ENCODE measurements at places on chromosomes 2 and 18.

DNA sequence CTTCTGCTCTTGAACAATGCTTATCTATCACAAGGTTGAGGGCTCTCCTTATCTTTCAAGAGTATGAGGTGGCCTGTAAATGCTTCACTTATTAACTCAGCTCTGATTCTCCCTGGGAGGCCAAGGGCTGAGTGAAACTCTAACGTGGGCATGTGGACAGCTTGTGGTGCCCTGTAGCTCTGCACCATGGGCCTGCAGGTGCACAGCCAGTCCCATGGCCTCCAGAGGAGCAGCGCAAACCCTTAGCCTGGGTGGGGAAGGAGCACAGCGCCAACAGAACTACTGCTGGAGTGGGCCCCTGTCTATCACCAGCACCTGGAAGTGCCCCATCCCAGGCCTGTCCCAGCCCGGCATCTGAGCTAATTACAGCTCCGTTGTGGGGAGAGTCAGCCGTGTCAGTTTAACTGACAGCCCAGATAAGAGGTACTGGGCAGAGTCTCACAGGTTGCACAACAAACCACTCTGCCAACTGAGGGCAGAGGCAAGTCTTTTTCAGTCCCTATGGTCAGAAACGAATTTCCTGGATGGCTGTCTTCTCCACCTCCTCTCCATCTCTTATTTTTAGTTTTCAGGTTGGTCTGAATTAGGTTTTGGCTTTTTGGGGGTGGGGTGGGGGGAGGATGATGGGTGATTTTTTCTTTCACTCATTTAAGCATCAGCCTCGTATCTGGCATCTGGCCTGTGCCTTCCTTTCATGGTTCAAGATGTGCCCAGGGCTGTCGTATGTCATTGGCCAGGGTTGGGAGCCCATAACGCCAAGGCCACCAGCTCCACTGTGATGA is 219.5 kb downstream of the BCL2 start:
- DNase-seq: no peak

GRCh38 chr2:237354892-237355291 is 59.1 kb downstream of the COL6A3 start:
- no peak for DNase-seq

- no peak for DNase-seq
Observed at GRCh38 chr2:180367815-180368214, 360.7 kb upstream of the CWC22 start.

GRCh38 chr18:48183613-48184012 is 225.6 kb downstream of the ZBTB7C start:
- no peak for DNase-seq

DNA sequence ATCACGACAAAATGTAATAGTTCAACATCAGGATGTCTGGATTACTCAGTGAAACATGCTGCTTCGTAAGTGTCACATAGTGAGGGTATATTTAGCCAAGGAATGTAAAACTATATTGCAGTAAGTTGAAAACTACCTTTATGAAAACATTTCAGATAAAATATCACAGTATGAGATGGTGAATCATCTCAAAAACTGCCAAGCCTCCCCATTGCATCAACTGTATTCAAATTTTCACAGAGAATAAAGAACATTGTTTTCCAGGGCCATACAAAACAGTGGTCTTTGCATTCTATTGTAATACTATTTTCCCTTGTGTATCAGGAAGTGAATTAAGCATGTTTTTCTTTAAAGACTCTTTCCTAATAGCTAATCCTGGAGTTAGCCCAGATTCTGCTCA is 47.6 kb upstream of the MSTN start:
- DNase-seq: no peak

DNA sequence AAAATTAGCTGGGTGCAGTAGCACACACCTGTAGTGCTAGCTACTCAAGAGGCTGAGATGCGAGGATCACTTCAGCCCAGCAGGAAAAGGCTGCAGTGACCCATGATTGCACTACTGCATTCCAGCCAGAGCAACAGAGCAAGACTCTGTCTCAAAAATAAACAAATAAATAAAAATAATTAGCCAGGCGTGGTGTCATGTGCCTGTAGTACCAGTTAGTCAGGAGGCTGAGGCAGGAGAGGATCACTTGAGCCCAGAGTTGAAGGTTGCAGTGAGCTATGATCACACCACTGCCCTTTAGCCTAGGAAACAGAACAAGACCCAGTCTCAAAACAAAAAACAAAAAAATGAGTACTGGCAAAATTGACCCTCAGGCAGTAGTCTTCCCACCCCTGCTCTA is 61.9 kb upstream of the PPP1CB start:
- no peak for DNase-seq

DNA sequence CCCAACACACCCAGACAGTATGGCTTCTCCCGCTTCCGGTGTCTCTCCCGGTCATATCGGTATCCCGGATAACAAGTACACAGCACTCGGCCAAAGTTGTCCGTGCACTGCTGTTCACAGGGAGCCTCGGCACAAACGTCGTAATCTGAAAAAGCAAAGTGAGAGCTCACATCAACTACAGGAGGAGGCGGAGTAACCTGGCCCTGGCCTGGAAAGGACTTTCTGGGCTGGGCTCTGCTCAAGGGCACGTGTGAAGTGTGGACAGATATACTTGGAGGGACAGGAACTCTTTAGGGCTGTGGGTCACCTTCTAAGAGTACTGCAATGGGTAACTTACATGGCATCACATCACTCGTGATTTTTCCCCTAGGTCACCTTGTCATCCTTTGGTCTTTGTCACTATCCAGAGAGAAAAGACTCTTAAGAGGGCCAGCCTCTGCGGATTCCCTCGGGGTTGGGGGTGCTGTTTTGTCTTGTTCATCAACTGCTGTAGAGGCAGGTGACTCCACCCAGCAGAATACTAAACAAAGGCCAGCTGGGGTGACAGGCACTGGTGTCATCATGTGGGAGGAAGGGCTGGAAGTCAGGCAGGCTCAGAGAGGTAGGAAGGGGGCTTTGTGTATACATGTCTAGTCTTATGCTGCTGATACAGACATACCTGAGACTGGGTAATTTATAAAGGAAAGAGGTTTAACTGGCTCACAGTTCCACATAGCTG is 110.6 kb upstream of the LMAN1 start:
- DNase-seq: no peak

- no peak for DNase-seq
Observed at GRCh38 chr18:57258131-57258777, 94.1 kb upstream of the ST8SIA3 start.

DNA sequence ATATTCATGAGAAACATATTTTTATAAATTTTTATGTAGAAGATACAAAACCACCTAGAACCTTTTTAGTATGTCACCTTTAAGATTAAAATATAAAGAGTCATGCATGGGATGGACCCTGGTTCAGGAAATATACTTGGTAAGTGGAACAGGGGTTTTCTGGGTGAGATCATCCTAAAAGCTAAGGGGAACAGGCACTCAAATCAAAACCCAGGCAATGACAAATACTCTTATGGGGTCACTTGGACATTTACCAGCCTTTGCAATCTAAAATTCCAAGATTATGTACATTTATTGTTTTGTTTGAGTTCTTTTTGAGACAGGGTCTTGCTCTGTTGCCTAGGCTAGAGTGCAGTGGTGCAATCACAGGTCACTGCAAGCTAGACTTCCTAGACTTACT is 65.8 kb downstream of the SGPP2 start:
- DNase-seq: no peak

GRCh38 chr2:232386740-232387450 is 8.3 kb downstream of the ALPP start:
- no peak for DNase-seq

- no peak for DNase-seq
Observed at GRCh38 chr2:111148225-111148873, 27.6 kb downstream of the BCL2L11 start.

DNA sequence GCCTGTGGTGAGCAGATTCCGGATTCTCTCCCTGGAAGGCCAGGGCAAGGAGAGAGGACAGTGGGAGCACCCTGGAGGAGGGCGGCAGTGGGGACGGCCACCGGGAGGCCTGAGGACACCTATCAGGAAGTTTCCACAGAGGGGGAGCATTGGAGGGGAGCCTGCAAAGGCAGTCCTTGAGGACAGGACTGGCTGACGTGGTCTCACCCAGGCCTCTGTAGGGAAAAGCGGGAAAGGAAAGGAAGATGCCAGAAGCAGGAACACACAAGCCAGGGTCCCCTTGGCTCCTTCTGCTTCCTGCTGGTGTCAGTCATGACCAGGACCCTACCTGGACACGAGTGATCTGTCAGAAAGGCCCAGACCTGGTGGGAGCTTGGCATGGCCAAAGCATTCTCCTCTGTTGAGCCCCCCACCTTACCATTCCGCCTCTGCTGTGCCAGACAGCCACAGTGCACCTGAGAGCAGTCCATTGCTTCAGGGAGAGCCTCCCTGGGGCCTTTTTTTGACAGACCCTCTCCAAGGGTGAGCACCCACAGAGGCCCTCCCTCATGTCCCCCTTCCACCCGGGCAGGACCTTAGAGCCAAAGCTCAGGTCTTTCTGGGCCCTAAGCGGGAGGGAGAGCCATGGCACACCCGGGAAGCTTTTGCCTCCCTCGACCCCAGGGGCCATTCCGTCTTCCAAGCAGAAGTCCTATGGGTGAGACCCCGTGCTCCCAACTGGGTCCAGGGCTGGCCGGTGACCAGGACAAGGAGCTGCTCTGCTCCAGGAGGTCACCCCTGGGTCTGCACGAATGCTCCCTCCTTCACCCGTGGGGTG is 333.1 kb downstream of the DYSF start:
- no peak for DNase-seq

- no peak for DNase-seq
Observed at GRCh38 chr18:42509750-42510415, 554.8 kb downstream of the PIK3C3 start.

- DNase-seq: no peak
Observed at GRCh38 chr2:64666810-64667438, 13.2 kb upstream of the SERTAD2 start.

DNA sequence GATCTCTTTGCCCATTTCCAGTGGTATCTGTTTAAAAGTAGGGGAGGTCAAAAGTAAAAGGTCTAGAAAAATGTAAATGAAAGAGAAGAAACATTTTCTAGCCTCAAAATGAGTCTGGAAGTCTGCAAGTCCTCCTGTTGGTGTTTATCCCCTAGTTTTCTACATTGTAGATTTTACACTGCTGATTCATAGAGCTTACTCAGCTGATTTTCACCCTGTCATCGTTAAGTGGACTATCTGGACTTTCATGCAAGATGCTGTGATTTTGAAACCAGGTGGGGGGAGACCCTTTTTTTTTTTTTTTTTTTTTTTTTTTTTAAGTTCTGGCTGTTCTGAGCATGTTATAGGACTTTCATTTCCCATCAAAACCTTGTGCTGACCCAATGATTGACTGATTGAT is 10.3 kb downstream of the HOXD3 start:
- DNase-seq: no peak

- DNase-seq: no peak
Observed at GRCh38 chr2:9652898-9653479, 22.2 kb upstream of the YWHAQ start.

DNA sequence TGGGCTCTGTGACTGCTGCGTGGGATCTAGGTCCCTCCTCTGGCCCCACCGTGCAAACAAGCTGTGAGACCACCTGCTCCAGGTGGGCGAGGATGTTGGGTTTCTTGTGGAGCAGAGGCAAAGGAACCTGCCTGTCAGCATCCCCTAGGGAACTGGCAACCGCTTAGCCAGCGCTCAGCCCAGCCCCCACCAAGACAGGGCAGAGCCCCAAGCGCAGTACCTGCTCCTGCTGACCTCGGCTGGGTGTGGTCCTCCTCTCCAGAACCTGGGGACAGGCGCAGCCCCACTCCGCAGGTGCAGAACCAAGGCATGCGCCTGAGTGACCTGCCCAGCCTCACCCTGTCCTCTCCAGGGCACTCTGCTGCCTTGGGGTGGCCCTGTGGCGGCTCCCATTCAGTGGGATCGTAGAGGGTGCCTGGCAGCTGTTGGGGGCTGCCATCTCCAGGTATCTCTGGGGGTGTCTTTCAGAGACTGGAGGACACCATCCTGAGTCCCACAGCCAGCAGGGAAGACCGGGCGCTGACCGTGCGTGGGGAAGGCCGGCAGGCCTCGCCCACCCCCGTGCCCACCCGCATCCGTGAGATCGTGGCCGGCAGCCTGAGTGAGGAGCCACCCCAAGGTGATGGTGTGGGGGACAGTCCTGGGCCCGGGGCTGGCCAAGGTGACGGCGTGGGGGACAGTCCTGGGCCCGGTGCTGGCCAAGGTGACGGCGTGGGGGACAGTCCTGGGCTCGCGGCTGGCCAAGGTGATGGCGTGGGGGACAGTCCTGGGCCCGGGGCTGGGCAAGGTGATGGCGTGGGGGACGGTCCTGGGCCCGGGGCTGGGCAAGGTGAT is 12.3 kb downstream of the CROCC2 start:
- no peak for DNase-seq

- DNase-seq: no peak
Observed at GRCh38 chr2:75790814-75791467, 80.2 kb upstream of the GCFC2 start.

DNA sequence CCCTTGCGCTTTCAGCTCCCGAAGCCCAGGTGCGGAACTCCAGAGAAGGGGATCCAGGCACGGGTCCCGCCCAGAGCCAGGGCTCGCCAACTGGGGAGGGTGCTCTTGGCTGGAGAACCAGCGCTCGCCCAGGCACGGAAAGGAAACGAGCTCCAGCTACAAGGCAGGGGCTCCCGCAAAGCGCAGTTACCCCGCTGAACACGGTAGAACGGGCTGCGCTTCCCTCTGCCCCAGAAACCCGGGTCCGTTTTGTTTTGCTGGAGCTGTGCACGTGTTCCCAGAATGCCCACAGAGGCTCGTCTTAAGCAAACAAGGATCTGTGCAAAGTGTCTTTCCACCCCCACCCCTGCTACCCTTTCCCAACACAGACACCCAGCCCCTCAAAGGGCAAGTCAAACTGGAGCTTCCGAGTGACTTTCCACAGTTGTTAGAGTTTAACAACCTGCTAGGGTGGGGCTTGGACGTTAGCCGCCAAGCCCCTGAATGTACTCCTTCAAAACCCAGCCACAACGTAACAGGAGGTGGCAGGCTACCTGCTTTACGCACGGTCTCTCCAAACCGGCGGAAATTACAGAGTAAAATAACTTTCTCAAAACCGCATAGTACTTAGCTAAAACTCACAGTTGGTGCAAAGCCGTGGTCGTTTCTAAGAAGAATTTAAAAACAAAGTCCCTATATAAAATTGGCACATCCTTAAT is 775 bp downstream of the RNF125 start:
- DNase-seq: no peak
